Endodermal cell (in vitro differentiated cells): ENCODE measurements at places on chromosomes 12 and 14.

- no peak for DNase-seq
Measured at GRCh38 chr14:22838631-22839041, 2.3 kb downstream of the MMP14 start.

DNA sequence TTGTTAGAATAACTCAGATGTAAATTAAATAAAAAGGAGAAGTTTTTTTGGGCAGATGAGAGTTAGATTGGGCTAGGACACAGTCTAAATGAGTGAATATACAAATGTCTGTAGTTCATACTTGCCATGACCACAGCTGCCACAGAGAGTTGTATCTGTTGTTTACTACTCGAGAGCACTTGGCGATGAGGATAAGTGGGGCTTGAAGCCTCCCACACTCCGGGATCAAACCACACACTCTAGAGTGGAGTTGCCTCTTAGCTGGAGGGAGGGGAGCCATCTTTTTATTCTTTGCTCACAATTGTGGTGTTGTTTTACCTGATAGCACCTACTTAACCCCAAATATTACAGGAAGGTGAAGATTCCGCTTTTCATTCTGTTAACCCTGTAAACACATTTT lies 27.5 kb downstream of the BEST3 start:
- no peak for DNase-seq

GRCh38 chr12:76007640-76008039 lies 23.9 kb downstream of the PHLDA1 start:
- peak; percentile 81 for DNase-seq

GRCh38 chr14:33529787-33530757 lies 420.8 kb downstream of the EGLN3 start:
- no peak for DNase-seq

GRCh38 chr14:54354968-54355641 lies 41.7 kb upstream of the CDKN3 start:
- no peak for DNase-seq

- no peak for DNase-seq
Measured at GRCh38 chr12:66508025-66508424, 170.9 kb downstream of the GRIP1 start.

DNA sequence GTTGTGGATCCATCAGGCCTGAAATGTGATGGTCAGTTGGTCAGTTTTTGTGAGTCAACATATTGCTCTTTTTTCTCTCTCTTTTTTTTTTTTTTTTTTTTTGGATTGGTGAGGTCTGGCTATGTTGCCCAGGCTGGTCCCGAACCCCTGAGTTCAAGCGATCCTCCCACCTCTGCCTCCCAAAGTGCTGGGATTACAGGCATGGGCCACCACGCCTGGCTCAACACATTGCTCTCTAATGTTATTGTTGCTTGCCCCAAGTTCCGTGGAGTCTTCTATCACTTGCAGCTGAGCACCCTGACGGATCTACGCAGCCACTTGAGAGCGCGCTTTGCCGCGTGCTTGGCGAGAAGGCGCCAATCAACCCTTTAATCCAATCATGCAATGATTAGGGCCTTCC lies 69.5 kb upstream of the DIO3 start:
- no peak for DNase-seq

GRCh38 chr12:15956010-15956409 lies 44.9 kb downstream of the DERA start:
- DNase-seq = no peak

DNA sequence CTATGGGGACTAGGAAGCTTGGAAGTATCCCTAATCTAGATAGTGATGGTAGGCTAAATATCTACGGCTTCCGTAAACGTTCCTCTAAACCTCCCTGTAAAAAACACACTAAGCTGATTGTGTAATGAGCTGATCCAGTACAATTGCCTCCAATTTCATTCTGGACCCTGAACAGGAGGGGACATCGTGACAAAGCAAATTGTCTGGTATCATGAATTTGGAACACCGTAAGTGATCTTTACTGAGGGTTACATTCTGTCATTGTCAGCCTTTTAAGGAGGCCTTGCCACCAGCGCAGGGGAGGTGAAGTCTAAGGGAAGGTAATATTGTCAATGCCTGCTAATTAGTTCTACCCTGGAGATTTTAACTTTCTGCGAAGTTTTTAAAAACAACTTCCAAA lies 487 bp upstream of the MGST1 start:
- no peak for DNase-seq

DNA sequence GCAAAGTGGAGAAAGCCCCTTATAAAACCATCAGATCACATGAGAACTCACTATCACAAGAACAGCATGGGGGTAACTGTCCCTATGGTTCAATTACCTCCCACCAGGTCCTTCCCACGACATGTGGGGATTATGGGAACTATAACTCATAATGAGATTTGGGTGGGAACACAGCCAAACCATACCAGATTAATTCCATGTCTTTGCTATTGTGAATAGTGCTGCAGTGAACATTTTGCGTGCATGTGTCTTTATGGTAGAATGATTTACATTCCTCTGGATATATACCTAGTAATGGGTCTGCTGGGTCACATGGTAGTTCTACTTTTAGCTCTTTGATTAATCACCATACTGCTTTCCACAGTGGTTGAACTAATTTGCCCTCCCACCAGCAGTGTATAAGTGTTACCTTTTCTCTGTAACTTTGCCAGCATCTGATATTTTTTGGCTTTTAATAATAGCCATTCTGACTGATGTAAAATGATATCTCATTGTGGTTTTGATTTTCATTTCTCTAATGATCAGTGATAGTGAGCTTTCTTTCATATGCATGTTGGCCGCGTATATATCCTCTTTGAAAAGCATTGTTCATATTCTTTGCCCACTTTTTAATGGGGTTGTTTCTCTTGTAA lies 29.7 kb upstream of the SAV1 start:
- DNase-seq = no peak

- DNase-seq = no peak
Measured at GRCh38 chr14:35766700-35767082, 42.4 kb downstream of the RALGAPA1 start.

DNA sequence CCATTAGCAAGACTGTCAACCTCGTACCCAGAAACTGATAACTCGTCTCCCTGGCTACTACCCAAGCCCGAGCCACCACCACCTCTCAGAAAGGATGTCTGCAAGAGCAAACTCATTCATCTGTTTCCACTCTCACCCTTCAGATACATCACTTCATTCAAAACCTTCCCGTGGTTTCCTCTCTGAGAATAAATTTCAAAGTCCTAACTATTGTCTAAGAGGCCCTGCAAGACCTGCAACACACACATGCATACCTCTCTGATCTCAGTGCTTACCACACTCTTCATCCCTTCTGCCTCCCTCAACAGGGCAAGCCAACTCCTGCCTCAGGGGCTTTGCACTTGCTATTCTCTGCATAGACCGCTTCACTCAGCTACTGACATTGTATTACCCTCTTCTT lies 40.6 kb downstream of the PPP1R13B start:
- no peak for DNase-seq

GRCh38 chr14:53032161-53032803 lies 81.4 kb upstream of the FERMT2 start:
- no peak for DNase-seq

DNA sequence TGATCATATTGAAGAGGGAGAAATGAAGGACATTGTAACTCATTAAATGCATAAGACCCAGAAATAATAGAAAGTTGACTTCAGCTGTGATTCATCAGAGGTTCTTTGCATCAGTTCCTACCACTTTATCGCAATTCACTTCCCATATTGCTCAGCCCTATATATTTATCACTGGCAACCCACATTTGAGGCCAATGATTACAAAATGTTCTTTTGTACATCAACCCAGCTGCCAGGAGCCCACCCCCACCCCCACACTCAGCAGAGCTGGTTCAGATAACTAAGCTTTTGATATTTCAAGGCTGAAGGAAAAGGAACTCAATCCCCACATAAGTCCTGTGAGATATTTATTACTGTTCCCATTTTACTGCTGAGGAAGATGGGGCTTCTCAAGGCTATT lies 51.2 kb upstream of the TMPO start:
- no peak for DNase-seq

- peak; percentile 79 for DNase-seq
Measured at GRCh38 chr12:8689681-8690080, 8.1 kb upstream of the RIMKLB start.

DNA sequence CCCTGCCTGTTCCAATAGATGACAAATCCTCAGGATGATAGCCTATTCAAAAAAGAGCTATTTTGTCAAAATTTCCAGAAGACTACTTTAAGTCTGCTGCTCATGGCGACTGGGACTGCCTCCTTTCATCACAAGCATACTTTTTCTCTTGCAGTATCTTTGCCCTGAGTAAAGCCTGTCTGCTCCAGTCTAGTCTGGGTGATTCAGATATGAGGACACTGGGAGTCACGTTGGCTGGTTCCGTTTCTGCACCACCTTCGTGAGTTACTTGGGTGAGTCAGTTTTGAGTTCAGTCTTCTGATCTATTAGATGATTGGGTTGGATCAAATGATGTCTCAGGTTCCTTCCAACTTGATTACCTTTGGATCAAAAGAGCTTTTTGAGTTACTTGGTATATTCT lies 301.3 kb upstream of the STXBP6 start:
- DNase-seq = no peak

GRCh38 chr12:42458575-42458974 lies 131.0 kb downstream of the PRICKLE1 start:
- DNase-seq = no peak

DNA sequence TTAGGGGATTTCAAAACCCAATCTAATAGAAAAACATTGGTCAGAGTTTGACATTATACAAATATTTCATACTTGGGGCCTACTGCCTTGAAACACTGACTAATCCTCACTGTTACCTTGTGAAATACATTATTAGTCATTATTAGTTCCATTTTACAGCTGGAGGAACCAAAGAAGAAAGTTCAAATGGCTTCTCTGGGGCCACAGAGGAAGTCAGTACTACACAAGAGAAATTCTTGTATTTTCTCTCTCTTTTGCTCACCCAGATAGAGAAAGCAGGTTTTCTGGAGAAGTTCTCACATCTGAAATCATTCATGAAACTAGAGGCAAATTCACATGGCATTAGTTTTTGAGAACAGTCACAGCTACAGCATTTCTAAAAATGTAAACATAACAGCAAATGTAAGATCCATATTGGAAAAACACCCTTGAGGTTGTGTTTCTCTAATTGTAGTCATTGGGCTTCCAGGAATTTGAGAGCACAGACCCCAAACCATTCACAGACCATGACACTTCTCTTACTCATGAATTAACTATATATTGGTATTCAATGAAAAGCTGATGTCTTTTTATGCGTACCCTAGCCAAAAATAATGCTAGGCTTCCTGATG lies 83.0 kb downstream of the LLPH start:
- no peak for DNase-seq

- DNase-seq = no peak
Measured at GRCh38 chr12:100225491-100225890, 24.9 kb downstream of the ACTR6 start.

DNA sequence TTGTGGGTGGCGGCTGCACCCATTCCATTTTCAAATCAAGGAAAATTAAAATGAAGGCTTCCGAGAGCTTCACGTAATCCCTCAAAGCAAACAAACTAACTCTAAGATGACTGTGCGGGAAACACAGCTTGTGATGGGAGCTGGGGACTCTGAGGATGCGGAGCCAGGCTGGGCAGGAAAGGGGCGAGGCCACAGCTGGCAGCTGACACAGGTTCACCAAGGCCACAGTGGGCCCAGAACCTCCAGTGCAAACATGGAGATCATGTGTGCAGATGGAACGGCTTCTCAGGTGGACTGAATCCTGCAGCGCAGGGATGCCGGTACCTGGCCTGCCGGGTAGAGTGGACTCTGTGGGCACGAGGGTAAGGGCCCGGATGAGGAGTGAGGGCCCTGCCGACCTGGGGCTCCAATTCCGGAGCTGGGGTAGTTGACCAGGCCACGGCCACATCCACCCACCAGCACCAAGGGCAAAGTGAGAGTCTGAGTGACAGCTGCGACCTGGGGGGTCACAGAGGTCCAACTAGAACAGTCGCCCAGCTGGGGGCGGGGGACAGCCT lies 19.2 kb upstream of the BTBD6 start:
- no peak for DNase-seq

DNA sequence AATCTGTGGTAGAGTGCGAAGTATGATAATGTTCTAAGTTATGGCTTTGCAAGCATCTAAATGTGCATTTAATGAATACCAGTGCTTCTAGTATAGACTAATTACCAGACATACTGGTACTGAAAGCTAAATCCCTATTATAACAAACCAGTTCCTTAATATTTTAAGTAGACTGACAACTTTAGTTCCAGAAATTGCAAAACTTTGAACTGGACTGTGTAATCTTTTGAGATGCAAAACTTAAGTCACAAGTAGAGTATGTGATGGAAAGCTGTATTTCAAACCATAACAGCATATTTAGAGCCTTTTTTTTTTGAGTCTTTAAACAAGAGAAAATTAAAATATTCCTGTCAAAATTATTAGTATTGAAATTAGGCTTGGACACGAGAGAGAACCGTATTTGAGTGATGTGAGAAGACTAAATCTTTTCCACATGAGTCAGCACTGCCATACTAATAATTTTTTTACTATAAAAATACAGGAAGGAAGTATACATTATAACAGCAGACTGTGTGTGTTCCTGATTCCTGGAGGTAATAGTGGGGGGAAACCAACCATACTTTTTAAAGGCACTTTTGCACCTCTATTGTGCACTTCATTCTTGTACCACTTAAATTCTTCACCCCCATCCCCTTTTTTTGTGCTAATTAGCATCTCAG lies 45.5 kb downstream of the PPM1A start:
- DNase-seq = no peak

DNA sequence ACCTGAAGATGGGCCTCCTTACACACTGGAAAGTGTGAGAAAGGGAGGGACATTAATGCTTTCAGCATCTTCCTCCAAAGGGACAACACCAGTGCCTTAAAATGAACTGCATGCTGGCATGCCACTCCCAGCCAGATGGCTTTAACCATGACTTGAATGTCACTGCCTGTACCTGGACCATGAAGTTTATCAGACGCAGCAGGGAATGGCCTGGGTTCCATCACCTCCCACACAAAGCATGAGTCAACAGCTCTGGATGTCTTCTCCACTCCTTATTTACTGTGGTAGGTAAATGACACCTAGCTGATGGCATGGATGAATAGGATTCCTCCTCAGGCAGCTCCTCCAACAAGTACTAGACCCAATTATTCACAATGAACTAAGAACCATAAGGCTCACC lies 645.6 kb downstream of the SOX5 start:
- no peak for DNase-seq

DNA sequence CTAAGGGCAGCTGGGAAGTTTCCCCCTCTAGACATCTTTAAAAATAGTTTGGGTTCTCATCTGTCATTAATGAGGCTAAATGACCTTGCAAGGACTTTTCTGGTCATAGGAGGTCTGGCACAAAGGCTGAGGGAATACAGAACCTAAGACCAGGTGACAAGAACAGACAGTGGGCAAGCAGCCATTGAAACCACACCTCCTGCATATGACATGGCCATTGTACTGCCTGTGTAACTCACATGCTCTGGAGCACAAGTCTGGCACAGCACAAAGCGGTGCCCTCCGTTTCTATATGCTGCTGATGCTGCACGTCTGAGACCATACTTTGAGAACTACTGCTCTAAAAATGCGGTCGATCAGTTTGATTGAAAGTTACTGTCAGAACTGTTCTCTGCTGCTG lies 143.3 kb downstream of the APAF1 start:
- no peak for DNase-seq

GRCh38 chr12:69225251-69225910 lies 14.0 kb upstream of the CPSF6 start:
- DNase-seq = no peak
